ENCODE measurements at places on chromosomes 2 and 18.

DNA sequence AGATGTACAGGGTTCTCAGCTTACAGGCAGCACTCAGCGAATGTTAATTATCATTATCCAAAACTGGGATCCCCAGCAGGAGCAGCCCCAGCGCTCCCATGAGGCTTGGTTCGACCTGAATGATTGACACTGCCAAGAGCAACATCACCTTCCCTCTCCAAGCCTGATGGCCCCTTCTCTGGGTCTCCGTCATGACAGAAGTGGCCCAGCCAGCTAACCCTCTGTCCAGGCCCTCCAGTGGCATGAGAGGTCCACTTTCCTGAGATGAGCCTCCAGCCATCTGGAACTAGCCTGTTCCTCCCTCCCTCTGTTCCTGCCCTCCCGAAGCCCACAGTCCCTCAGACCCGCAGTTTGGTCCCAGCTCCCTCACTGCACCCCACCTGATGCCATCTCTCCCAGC is 97.0 kb upstream of the RAB6C start:
- DNase-seq = no peak

GRCh38 chr2:109102588-109103233 is 26.3 kb upstream of the SH3RF3 start:
- no peak for DNase-seq

DNA sequence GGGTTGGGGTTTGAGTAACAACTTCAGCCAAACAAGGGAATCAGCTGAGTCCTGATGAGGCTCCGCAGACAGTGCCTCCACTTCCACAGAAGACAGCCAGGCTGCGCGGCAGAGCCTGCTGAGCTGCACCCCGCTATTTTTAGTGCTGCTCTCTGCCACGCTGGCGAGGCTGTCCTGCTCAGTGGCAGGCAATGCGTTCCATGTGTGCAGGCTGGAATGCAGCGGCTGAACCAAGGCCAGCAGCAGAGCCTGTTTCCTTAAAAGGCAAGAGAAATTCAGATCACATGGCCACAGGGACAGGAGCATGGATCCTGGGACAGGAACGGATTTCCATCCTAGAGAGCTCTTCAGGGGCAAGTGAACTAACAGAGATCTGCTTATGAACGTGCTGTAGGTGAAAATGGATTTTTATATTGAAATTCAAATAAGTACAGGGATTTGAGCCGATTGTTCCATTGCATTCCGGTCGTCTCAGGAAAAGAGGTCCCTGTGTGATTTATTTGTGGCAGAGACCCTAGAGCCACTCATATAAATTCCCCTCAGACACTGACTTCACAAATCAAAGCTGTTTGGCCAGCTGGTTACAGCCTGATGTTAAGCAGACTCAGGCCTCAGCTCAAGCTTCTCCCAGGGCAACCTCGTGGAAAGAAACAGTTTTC is 98.7 kb downstream of the COL6A3 start:
- no peak for DNase-seq

GRCh38 chr2:197034292-197034691 is 107.8 kb upstream of the PGAP1 start:
- no peak for DNase-seq

- DNase-seq = no peak
These were observed 33.9 kb downstream of the FN1 start for GRCh38 chr2:215401896-215402379.

GRCh38 chr2:176157499-176158185 is 535 bp downstream of the HOXD3 start:
- DNase-seq = no peak

- no peak for DNase-seq
These were observed 117.1 kb downstream of the ZFP36L2 start for GRCh38 chr2:43109261-43109743.

GRCh38 chr2:235762832-235763598 is 269.2 kb downstream of the AGAP1 start:
- no peak for DNase-seq

- no peak for DNase-seq
These were observed 115.3 kb downstream of the METTL8 start for GRCh38 chr2:171318463-171318934.

DNA sequence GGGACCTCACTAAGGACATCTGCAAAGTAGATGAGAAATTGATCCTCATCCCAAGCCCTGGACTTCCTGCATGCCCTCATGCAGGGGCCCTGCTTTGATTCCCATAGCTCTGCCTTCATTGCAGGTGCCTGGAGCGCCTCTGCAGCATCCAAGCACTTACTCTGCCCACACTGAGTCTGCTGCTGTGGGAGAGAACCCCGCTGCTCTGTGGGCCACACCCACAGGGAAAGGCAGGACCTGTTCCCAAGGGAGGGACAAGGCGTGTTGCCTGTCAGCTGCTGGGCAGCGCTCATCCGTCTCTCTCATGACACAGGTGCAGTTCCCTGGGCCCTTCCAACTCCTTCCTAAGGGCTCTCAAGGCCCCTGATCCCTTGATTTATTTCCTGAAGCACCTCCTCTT is 266.8 kb upstream of the SMIM21 start:
- no peak for DNase-seq

DNA sequence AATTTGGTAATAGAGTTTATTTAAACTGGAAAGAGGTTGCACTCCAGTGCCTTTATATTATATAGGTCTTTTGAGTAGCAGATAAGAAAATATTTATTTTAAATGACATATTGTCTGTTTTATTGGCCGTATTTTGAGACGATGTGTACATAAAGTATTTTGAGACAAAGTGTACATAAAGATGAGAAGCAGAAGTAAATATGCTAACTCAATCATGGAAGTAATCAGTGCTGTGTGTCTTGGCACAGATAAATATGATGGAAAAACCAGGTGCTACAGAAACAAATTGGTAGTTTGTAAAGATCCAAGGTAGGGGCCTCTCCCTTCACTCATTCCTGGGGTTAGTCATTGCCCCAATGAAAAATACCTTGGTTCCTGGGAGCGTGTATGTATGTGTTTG is 382.9 kb downstream of the DSEL start:
- no peak for DNase-seq

DNA sequence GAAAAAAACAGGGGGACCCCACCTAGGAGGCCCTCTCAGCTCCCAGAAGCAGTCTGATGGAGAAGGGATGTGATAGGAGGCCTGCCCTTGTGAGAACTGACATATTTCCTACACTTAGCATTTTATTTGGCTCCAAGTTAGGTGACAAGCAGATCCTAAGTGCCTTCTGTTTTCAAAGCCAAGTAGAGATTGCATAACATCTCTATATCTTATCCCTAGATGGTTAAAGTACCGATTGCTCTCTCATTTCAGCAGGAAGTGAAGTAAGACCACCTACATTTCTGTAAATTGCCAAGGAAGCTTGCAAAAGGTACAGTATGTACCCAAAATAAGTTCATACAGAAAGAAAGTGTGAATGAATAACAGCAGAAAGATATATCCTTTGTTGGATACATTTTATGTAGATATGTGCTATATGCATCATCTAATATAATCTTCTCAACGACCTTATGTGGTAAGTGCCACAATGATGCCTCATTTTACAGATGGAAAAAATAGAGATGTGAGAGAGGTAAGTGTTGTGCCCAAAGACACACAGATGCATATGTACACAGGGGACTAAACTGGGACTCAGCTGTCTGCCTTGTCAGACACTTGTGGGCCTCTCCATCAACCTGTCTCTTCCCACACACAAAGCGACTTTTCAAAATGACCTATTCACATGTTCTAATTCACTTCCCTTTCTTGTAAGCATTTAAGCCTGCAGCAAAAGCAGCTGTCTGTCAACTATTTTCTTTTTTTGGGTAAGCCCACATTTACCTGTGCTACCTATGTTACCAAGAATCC is 38.9 kb downstream of the DHRS9 start:
- DNase-seq = no peak

DNA sequence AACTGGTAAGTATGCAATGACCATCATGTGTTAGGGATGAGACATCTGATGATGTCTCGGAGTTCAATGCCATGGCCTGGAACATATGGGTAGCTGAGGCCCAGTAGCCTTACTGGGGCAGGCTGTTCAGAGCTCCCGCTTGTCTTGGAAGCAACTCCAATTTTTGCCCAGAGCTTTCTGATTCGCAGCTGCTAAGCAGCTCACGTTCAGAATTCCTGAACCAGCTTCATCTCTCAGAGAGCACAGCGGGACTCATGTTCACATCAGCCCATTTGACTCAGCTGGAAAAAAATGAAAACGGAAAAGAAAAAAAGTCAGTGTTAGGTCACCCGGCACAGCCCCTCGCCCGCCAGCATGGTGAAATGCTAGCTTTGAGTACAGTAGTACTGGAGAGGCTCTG is 16.8 kb upstream of the LRATD1 start:
- DNase-seq = no peak

DNA sequence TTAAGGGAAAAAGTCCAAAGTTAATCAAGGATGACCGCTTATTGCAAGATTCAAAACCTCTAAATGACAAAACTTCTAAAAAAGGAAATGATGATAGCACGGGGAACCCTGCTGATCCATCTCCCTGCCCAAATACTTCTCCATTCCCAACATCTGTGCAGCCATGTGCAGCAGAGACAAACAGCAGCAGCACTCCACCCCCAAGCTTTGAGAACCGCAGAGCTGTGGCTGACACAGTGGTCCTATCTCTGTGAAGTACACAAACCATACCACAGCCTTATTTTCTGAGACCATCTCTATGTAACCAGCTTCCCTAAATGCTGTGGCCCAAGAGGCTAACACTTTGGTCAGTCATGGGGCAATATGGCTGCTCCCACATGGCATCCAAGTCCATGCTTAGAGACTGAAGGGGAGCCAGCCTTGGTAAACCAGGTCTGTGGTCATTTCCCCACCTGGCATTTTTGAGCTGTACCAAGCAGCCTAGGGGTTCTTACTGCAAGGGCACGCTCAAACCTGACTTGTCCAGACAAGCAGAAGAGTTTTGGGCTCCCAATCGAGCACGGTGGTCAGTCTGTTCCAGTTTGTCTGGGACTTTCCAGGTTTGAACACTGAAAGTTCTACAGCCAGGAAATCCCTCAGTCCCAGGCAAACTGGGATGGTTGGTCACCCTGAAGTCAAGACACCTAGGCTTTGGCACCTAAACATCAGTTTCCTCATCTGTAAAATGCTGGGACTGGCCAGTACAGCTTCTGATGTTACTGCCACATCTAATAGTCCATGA is 17.1 kb upstream of the NFE2L2 start:
- no peak for DNase-seq

- no peak for DNase-seq
These were observed 40.4 kb downstream of the PTPN2 start for GRCh38 chr18:12843420-12844350.

DNA sequence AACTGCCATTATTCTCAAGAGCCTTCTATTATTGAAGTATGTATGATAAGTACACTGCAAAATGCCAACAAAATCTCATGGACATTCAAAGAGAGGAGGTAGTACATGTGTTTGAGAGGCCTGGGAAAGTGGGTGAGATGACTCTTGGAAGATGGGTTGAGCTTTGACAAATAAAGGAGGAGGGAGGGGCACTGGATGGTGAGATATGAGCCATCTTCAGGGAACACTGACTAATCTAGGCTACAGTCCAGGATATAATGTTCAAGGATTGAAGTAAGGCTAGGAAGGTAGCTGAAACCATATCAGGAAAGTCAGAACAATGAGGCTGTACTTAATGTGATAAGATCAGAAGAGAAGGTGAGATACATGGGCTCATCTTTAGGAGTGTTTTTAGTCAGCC is 559.7 kb downstream of the ZEB2 start:
- DNase-seq = no peak

DNA sequence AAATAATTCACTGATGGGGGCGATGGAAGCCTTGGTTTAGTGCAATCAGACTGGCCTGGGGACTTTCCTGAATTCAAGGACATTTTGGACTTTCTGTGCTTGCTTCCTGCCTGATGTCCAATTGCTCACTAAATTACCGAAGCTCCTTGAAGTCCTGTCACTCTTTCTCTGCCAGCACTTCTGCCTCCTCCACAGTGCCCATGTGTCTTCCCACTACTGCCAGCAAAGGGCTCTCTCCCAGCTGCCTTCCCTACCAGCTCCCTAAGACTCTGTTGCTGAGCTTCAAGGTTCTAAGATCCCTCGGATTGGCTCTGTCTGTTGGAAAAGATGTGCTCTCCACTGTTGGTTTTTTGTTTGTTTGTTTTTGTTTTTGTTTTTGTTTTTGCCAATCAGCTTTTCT is 158.1 kb downstream of the MTCL1 start:
- no peak for DNase-seq

DNA sequence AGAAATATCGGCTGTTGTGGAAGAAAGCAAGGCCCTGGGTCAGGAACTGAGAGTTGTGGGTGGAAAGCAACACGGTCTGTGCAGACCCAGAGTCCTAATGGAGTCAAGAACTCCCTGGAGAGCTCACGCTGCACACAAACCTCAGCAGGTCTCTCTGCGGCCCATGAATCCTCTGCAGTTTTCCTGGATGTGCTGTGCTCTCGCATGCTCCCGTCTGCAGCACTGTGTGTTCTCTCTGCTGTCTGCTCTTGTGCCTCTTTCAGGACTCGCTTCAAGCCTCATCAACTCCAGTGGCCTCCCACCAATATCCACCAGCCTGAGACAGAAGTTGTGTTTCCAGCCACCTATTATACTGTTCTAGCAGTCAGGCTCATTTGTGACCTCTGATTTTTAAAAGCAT is 24.3 kb downstream of the RNU4ATAC start:
- no peak for DNase-seq

GRCh38 chr2:121648206-121649148 is 785 bp downstream of the CLASP1 start:
- peak; percentile 45 for DNase-seq

DNA sequence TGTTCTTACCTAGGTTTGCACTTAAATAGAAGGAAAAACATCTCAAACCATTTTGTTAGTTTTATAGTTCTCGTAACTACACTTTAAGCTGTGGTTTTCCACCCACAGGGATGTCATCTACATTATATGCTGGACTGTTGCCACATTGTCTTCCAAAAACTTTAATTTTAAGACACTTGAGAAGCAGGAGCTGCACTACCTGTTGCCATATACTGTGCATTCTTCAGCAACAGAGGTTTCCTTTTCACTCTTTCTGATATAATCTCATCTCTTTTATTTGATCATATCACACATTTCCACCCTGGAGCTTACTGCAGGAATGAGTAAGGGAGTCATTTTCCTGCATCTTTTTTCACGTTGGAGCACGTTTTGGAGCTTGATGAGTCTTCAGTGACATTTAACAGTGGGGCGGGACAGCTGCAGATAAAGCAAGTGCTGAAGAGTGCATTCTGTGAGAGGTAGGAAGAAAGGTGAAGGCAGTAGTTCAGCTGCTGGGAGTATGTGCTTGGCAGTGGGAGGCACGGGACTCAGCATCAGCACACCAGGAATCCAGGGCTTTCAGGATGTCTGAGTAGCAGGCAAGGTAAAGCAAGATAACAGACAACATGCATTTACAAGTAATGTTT is 3.8 kb downstream of the LIMS1 start:
- DNase-seq = no peak

GRCh38 chr18:67354692-67355091 is 161.8 kb downstream of the DSEL start:
- no peak for DNase-seq

- DNase-seq = no peak
These were observed 268.2 kb downstream of the RPIA start for GRCh38 chr2:88959480-88960204.

Measured in stimulated activated naive CD4-positive, alpha-beta T cell (primary cell).